ENCODE measurements at places on chromosomes 13 and 19.

- no peak for DNase-seq
Observed at GRCh38 chr13:36513266-36513665, 81.0 kb downstream of the CCNA1 start.

DNA sequence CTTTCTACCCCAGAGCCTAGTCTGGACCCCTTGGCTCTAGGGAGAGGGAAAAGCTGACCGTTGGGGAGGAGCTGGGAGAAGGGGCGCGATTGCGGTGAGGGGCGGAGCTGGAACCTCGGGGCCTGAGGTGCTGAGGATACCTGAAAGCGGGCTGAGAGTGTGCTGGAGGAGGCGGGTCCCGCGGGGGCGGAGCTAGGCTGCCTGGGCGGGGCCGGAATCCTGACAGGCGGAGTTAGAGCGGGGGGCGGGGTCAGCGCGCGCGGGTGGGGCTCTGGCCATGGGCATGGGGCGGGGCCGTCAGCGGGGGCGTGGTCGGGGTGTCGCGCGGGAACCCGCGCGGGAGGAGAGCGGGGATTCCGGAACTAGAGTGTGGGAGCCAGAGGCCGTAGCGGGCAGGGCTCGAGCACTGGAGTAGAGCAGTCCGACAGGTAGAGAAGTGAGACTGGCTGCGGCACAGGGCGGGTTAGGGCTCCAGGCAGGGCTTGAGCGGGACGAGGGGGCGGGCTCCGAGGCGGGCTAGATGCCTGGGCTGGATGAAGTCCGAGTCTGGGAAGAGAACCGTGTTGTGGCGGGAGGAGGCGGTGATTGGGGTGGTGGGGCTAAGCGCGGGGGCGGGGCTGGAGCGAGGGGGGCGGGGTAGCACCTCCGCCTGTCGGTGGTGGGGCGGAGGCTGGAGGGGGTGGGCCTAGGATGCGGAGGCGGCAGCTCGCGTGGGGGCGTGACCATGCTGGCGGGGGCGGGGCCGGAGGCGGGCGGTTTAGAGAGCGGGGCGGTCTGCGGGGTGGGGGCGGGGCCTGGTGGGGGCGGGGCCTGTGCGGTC, at the start of gene INAFM1:
INAFM1 (plus strand) TSS at position 815 of the 820 bp plus-strand sequence. CDS start 35 bp downstream, outside the sequence.
- DNase-seq: peak; percentile 72

GRCh38 chr19:46303322-46303690, 6.5 kb downstream of the HIF3A start:
- DNase-seq: no peak

DNA sequence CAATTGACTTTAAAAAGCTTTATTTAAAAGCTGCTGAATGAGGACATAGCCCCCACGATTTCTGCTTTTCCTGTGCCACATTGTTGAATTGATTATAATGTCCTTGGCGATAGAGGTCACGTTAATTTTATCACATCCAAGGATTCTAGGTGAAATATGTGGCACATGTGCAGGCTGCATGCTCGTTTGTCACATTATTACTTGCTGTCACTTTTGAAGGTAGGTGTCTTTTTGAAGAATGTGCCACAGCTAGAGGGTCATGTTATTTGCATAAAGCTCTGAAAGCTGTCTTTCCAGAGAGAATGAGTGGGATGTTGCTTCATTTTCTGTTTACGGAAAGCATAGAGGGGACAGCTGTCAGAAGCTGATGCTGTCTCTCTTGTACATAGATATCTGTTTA, 927.6 kb upstream of the ATXN8OS start:
- DNase-seq: no peak

DNA sequence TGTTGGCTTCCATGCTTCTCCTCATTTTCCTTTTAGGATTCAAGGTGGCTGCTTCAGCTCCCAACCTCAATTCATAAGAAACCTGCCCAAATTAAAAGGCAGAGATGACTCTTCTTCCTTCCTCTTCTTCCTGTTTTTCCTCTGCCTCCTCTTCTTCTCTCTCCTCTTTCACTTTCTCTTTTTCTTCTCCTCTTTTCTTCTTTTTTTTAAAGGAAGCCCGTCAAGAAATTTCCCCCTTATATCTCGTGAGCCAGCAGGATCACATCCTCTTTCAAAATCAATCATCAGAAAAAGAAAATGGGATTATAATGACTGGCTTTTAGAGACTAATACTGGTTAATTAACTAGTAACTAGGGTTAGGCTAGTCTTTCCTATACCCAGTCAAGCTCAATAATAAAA, 220.3 kb downstream of the NBEA start:
- no peak for DNase-seq

GRCh38 chr19:13164343-13165161, 14.3 kb downstream of the IER2 start:
- DNase-seq: no peak

- no peak for DNase-seq
Observed at GRCh38 chr19:42380155-42380554, 9.9 kb downstream of the CNFN start.

- no peak for DNase-seq
Observed at GRCh38 chr19:35780058-35780457, 4.7 kb downstream of the ARHGAP33 start.

DNA sequence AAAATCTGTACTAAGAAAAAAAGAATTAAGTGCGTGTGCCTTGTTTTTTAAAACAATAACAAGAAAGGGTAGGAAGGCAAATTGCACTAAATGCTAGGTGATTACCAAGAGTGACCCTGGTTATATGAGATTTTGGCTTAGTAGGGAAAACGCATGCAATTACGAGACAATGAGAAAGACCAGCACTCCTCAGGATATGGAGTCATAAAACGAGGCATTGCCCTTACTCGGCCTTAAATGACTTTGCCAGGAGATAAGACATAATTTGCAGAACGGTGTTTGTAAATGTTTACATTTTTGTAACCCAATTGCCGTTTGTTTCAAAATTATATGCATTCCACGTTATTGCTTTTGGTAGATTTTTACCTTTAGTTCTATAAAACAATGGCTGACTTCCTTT, 179.8 kb downstream of the RBM26 start:
- DNase-seq: no peak

DNA sequence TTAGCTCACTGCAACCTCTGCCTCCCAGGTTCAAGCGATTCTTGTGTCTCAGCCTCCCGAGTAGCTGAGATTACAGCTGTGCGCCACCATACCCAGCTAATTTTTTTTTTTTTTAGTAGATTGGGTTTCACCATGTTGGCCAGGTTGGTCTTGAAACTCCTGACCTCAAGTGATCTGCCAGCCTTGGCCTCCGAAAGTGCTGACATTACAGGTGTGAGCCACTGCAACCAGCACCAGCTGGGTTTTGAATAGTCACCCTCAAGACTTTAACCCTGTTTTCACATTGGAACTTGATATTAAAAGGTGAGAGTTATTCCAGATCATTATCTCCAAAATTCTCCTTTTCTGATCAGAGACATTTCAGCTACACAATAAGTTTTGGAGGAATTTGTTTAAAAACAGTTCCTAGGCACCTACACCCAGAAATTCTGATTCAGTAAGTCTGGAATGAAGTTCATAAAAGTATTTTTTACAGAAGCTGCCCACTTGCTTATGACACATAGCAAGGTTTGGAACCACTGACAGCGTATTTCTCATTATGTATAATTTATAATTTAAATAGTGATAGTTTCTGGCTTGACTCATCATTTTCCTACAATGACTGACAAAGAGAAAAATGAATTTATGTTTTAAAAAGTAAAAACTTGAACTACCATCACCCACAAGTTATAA, 417.3 kb downstream of the DIAPH3 start:
- DNase-seq: no peak

DNA sequence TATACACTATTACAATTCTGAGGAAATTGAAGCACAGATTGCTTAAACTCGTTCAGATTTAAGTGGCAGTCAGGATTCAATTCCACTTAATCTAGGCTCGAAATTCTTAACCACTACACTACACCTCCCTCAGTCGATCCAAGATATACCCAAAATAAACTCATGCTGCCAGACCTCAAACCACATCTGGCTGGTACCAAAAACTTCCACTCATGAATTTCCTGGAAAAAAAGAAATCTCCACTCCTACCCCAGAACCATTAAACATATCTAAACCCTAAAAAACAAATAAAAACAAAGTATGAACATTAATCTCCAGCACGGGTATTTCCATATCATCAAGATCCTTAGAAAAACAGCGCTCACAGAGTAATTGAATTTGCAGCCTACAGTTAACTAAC, 1.1 kb downstream of the ZFP30 start:
- DNase-seq: peak; percentile 36

DNA sequence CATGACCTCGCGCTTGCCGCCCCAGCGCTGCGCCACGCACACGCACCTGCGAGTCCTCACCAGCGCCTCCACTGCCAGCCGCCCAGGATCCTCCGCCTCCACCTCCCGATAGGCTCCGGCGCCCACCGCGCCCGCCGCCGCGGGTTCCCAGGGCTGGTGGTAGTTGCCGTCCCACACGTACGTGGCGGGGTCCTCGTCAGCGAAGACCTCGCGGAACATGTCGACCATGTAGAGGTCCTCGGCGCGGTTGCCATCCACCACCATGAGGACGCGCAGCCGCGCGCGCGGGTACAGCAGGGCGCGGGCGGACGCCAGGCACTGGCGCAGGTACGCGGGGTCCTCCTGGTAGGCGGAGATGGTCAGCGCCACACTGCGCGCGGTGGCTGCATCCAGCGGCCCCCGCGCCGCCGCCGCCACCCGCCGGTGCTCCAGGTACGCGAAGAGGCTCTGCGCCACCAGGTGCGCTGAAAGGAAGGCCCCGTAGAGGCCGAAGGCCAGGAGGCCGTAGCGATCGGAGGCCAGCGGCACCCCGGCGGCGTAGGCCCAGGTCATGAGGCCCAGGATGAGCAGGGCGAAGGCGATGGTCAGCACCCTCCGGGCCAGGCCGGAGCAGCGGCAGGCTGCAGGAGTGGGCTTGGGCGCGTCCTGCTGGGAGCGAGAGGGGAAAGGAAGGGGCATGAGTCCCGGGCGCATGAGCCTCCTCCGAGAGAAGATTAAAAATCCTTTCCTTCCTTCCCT, 4.4 kb downstream of the HAS1 start:
- no peak for DNase-seq

DNA sequence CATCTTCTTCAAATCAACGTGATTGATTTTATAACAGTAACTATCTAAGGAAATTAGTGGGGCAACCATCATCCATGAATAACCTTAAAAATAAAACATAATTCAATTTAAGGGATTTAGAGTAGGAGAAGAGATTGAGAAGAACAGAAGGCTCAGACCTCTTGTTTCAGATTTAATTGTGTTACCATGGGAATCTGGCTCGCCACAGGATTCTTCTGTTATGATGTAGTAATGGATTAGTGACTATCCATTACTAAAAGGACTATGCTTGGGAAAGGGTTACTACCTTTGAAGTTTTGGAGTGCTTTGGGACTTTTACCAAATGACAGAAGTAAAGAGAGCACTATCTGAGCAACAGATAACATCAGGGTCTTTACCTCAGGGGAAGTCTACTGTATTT, 13.2 kb downstream of the FREM2 start:
- no peak for DNase-seq

DNA sequence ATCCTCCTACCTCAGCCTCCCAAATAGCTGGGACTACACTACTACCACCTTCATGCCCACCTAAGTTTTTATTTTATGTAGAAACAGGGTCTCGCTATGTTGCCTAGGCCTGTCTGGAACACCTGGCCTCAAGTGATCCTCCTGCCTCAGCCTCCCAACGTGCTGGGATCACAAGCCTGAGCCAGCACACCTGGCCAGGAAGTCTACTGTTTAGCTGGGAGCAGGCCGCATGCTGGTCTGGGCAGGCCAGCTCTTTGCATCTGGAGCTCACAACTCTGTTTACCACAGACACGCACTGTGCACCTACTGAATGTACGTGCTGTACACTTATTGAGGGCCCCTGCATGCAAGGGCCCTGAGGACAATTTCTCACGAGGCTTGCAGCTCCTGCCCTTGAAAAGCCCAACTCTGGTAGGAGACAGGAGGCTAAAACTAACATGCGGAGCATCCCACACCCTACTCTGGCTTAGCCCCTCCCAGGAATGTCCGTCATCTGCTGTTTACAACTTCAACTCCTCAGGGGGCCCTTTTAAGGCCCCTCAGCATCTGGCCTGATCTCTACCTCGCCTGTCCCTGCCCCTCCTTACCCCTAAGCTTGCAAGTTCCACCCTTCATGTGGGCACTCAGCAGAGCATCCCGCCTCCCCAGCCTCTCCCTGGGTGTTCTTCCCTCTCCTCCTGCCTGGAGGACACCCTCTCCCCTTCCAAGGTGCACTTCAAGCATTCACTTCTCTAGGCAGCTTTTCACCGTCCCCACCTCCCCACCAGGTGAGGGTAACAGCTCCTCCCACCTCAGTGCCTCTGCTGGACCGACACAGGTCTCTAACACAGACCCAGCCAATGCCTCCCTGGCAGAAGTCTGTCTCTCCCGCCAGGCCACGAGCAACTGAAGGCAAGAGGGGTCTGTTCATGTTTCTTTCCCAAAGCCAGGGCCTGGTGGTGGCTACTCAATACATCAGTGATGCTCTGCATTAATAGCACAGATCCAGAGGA, 114.2 kb upstream of the UQCRFS1 start:
- no peak for DNase-seq

DNA sequence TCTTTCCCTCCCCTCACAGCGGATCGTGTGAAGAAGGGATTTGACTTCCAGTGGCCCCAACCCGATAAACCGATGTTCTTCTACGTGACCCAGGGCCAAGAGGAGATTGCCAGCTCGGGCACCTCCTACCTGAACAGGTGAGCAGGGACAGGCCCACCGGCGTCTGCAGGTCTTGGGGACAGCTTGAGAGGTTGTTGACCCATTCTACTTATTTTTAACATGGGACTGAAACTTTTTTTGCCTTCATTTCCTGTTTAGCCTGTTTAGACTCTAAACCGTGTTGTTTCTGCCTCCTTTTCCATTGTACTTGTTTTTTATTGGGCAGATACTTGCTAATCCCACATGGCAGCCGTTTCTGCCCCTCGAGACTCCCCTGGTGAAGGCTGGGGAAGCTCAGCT, 28.5 kb downstream of the UPF1 start:
- no peak for DNase-seq

GRCh38 chr13:20402881-20403280, 122.8 kb downstream of the CRYL1 start:
- DNase-seq: no peak

DNA sequence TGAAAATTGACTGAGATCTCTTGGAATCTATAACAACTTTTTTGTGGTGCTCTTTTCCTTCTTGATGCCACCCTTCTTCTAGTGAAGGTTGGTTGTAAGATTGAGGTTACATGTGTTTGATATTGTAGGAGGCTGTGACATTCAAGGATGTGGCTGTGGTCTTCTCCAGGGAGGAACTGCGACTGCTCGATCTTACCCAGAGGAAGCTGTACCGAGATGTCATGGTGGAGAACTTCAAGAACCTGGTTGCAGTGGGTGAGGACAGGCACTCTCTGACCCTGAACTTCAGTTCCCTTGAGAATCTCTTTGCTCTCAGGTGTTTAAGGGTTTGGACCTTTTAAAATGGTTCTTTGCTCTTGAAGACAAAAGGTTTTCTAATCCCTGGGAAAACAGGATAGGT, 16.0 kb downstream of the ZNF227 start:
- DNase-seq: no peak

Data from NCI-H187 treated with DMSO at 0.1 percent for 48 hours (cell line).